CD4-positive, alpha-beta T cell treated with Interleukin-6 at 100 ng/mL for 8 hours (primary cell): ENCODE measurements at places on chromosomes 7 and 10.

- no peak for DNase-seq
Observed at GRCh38 chr7:31094271-31094670, 42.2 kb downstream of the ADCYAP1R1 start.

DNA sequence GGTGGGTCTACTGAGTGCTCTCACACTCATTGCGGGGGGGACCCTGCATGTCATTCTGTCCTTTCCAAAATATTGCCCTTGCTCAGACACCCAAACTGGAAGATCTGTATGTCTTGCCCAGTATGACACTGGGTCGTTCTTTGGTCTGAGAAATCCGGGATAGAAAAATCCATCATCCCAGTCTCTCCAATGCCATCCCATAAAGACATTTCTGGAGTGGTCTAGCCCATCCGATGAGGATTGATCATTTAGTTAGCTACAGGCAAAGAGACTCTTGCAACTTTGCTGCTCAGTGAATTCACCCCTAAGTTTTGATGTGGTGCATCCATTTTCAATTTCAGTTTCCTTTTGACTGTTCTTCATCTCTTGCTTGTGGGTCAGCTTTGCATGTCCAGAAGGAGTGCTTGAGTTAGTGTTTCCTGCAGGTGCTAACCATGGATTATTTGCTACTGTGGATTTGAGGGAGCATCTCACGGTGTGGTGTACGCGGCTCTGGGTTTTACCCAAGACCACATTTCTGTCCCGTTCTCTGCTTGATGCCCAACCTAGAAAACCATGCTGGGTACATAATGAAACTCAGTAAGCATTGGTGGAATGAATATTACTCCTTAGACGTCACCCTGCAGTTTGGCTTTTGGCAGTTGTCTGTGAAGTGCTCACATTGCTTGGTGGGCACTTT, 247.0 kb upstream of the MKI67 start:
- DNase-seq, result no peak

DNA sequence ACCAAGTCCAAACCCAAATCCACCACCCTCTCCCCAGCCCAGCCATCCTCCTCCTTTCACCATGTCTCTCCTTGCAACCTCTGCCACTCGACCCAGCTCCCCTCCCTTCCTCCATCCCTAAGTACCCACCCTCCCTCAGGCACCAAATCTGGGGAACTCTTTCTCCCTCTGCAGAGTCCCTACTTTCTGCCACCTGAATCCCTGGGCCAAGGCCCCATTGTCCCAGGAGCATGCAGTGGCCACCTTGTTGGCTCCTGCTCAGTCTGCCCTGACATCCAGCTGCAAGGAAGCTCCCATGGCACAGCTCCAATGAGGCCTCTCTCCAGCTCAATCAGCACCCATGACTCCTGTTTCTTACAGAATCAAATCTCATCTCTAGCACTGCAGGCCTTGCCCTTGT, 5.5 kb upstream of the UNC5B start:
- DNase-seq, result no peak

DNA sequence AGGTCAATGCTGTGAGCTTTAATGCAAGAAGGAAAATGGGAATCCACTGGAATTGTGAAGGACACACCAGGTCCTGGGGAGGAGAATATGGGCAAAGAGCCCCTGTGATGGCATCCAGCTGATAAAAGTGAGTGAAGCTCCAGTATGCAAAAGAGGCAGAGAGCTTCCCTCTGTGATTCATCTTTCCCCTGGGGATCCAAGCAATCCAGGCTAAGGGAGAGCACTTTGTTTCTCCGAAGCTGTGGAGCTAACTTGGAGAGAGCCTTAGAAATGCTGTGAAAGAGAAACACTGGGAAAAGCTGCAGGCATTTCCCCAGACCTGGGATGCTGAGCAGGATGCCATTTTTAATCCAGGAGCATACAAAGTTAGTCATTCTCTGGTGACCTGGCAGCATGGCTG, 489.5 kb downstream of the SH2D4B start:
- DNase-seq, result no peak

DNA sequence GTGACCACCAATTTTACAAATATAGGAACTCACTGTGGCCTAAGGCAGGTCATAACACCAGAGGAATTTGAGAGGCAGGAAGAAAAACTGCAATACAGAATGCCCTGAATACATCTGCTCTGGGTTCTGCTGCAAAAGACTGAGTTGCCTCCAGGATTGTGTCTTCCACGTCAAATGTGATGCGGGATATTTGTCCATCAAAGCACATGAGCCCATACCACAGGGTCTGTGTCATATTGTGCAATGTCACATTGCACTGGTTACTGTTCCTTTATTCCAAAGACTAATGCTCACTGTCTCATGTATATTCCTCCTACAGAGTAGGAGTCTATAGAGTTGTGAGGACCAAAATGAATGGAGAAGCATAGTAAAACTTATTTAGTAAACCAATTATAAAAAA, 58.6 kb upstream of the ABCB4 start:
- no peak for DNase-seq

DNA sequence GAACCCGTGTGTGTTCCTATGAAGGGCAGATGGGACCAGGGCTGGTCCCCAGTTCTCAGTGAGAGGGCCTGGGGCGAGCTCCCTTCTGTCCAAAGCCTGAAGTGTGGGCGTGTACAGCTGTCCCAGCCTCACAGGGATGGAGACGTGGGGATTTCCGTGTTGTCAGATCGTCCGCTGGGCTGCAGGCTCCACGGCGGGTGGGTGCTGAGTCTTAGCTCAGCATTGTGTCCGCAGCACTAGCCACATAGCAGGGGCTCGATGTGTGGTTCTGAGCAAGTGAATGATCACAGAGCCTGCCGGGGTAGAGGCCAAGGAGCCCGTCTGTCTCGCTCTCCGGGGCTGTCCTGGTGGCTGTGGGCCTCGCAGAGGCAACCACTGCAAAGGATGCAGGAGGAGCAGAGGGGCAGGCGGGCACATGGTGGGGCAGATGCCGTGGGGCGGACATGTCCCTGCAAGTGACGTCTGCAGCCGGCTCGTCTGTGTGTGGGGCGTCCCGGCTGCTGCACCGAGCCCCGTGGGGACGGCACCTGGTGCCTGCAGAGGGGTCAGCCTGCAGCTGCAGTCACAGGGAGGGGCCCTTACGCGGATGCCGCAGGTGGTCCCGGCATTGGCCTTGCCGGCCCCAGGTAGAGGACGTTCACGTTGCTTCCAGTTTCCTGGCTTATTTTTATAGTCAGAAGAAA, 30.9 kb downstream of the FAM20C start:
- no peak for DNase-seq
